Lung (tissue), 17 donors: ENCODE measurements at places on chromosomes 6 and 20. TPM values are rescaled to one million over a fixed set of nuclear protein-coding genes. Genes with fewer than 3 reads are reported as not detected.

Gene ITPA
- total RNA-seq: 32.7 TPM

Gene NKAIN4
- total RNA-seq: 1.7 TPM

Gene CRISP2
- 0.28 TPM for total RNA-seq

Gene COL9A1
- 1.7 TPM for total RNA-seq

Gene BPIFB1
- total RNA-seq: 61.9 TPM

GRCh38 chr6:84549917-84550316, 214.5 kb downstream of the TBX18 start:
- H3K27ac ChIP-seq: no peak overlapping the region
- DNase-seq: no peak
- H3K4me1 ChIP-seq: no peaks in the 10 kb centered on the region
- no peaks in the 10 kb centered on the region for H3K27me3 ChIP-seq
- no peaks in the 10 kb centered on the region for H3K36me3 ChIP-seq

- no peak for DNase-seq
- no peak overlapping the region for H3K4me3 ChIP-seq
- no peak overlapping the region for H3K27ac ChIP-seq
- no peaks in the 10 kb centered on the region for H3K36me3 ChIP-seq
Observed at GRCh38 chr6:27755768-27756167, 156.4 kb downstream of the OR2B2 start.

DNA sequence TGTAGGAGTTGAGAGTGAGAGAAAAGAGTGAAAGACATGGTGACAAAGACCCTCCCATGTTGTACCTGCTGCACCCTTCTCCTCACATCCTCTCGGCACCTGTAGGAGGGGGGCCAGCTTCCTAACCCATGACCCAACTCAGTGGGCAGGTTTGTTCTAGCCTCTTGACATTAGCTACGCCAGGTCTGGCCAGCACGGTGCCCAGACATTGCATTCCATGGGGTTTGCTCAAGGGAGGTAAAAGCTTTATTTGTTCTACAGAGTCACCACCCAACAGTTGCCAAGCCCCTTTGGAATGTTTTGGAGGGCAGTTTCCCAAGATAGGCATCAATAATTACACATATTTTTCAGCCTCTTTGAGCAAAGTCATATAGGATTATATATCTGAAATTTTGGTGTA, 22.7 kb upstream of the TGM6 start:
- no peaks in the 10 kb centered on the region for H3K4me1 ChIP-seq
- H3K27ac ChIP-seq: no peak overlapping the region
- H3K4me3 ChIP-seq: no peak overlapping the region
- H3K36me3 ChIP-seq: no peaks in the 10 kb centered on the region
- no peak for DNase-seq

- DNase-seq: no peak
- no peaks in the 10 kb centered on the region for H3K27me3 ChIP-seq
- no peaks in the 10 kb centered on the region for H3K36me3 ChIP-seq
- H3K4me1 ChIP-seq: peaks cover 13% of the 10 kb centered on the region
- H3K4me3 ChIP-seq: no peak overlapping the region
- no peak overlapping the region for H3K27ac ChIP-seq
Observed at GRCh38 chr6:140538926-140539325, 1164.5 kb upstream of the CITED2 start.

GRCh38 chr6:95917034-95917433, 98.7 kb upstream of the FUT9 start:
- H3K36me3 ChIP-seq: no peaks in the 10 kb centered on the region
- no peaks in the 10 kb centered on the region for H3K27me3 ChIP-seq
- H3K27ac ChIP-seq: no peak overlapping the region
- no peak for DNase-seq
- H3K4me1 ChIP-seq: no peaks in the 10 kb centered on the region
- no peak overlapping the region for H3K4me3 ChIP-seq

- no peaks in the 10 kb centered on the region for H3K27me3 ChIP-seq
- no peak overlapping the region for H3K4me3 ChIP-seq
- DNase-seq: no peak
- no peak overlapping the region for H3K27ac ChIP-seq
Observed at GRCh38 chr6:18087396-18088165, 34.9 kb downstream of the NHLRC1 start.

- no peaks in the 10 kb centered on the region for H3K27me3 ChIP-seq
- no peaks in the 10 kb centered on the region for H3K4me1 ChIP-seq
- DNase-seq: no peak
- H3K4me3 ChIP-seq: no peak overlapping the region
- no peak overlapping the region for H3K27ac ChIP-seq
Observed at GRCh38 chr6:44735630-44735963, 348.1 kb downstream of the CDC5L start.

DNA sequence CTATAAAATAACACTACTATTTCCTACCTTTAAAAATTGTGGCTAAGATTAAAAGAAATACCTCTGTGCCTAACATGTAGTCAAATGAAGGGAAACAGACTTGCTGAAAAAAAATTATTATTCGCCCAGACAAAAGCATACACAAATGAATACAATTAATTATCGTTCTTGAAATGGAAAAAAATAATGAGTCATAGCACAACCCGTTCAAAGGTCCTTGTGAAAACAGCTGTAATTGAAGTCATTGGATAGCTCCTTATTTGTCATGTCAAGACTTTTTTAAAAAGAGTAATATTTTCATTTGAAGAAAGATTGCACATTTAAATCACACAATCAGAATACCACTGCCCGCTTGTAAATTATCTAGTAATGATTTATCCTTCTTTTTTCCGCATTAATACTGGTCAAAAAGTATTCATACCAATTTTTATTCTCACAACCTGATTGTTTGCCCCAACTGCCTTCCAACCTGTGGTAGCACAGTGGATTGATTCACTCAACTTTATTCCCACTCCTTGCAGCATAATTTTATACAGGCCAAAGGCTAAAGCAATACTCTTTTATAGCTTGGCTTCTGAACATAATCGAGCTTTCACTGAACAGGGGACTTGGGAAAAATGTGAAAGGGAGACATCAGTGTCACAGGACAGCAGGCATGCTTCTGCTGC, 655.2 kb upstream of the MAP3K7 start:
- no peaks in the 10 kb centered on the region for H3K4me1 ChIP-seq
- no peaks in the 10 kb centered on the region for H3K27me3 ChIP-seq
- no peak overlapping the region for H3K4me3 ChIP-seq
- no peaks in the 10 kb centered on the region for H3K36me3 ChIP-seq

DNA sequence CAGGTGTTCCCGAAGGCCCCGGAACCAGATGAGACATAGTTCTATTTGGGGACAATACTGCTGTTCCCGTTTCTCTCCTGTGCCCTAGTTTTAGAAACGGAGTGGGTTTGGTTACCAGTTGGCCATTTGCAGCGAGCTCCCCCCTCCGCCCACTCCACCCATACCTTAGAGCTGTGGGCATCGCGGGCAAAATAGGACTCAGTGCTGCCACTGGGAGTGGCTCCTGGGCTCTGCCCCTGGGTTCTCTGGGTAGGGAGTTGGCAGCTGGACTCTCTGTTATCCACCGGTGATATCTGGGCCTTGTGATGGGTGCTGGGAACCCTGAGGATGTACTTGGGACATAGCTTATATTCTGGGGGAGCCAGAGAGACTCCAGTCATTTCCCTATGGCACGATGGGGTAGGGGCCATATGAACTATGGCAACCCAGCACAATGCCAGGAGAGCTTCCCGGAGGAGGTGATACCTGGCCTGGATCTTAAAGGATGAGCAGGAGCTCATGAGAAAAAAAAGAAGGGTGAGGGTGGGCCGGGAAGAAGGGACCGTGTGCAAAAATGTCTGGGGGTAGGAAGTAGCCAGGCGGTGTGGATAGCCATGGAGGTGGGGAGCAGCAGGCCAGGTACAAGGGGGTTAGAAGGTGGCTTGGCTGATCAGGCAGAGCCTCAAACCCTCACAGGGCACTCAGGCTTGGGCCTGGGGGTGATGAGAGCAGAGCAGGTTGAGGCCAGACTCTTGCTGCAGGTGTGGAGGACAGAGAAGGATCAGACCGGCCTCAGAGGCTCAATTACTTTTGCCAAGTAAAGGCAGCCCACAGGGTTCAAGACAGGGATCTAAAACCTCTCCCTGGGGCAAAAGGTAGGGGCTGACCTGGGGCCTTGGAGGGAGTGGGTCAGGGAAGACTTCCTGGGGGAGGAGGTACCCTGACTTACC, 9.6 kb downstream of the SRC start:
- H3K27ac ChIP-seq: no peak overlapping the region
- H3K36me3 ChIP-seq: no peaks in the 10 kb centered on the region
- no peak for DNase-seq
- no peak overlapping the region for H3K4me3 ChIP-seq
- no peaks in the 10 kb centered on the region for H3K27me3 ChIP-seq
- peaks cover 4% of the 10 kb centered on the region for H3K4me1 ChIP-seq
